ENCODE measurements at places on chromosomes 7 and 10. TPM values are rescaled to one million over a fixed set of nuclear protein-coding genes. Genes with fewer than 3 reads are reported as not detected.

- DNase-seq: peak; percentile 62
These were observed 15.4 kb upstream of the PRF1 start for GRCh38 chr10:70617798-70618568.

- no peak for DNase-seq
These were observed 191.4 kb downstream of the BMPER start for GRCh38 chr7:34096777-34097176.

- peak; percentile 41 for DNase-seq
These were observed 5.5 kb upstream of the OPN4 start for GRCh38 chr10:86648704-86649427.

GRCh38 chr10:61628151-61628874 lies 34.4 kb upstream of the CABCOCO1 start:
- DNase-seq: no peak

The HPS1 gene
- 48.6 TPM for total RNA-seq

The DRGX gene
- not detected for total RNA-seq

DNA sequence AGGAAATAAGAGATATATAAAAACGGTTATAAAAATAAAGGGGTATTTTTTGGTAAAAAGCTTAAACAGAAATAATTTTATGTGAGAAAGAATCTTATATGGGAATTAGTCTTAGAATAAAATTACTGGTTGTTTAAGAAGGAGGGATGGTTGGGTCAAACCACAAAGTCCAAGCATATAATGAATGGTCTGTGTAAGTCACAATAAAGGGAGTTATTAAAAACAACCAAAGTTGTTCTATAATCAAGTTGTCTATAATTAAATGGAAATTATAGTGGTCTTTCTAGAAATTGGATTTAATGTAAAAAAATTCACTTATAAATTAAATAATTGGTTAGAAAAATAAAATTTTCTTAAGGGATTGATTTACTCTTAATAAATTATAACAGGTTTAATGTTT lies 304.8 kb downstream of the POM121L12 start:
- DNase-seq: no peak

- no peak for DNase-seq
These were observed 187.4 kb upstream of the MGMT start for GRCh38 chr10:129279446-129280154.

The ZC3HAV1 gene
- total RNA-seq: 53.7 TPM

GRCh38 chr7:94510582-94511496 lies 1.2 kb downstream of the CASD1 start:
- no peak for DNase-seq

DNA sequence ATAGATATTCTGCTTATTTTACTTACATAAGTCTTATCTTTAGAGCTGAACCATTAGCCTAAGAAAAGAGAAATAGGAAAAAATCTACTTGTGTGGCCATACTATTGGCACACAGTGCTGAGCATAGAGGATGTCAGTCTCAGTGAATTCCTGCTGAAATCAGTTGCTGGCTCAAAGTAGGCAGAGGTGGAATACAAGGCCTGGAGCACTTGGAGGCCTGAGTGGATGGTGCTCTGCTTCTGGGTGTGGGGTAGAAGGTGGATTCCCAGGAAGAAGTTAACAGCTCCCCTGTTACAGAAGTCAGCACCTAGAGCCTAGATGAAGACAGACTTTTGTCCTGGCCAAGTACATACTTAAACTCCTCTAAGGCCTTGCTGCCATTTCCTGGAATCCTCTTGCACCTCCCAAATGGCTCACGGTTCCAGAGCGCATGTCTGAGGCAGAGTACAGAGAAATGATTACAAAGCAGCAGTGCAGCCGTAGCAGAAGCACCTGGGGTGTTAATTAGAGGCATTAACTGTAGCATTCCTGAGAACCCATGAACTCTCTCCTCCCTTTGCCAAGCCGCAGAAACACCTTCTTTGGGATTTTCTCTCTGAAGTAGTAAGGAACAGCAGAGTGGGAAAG lies 18.0 kb upstream of the XPNPEP1 start:
- no peak for DNase-seq

- no peak for DNase-seq
These were observed 181.4 kb downstream of the AKR1D1 start for GRCh38 chr7:138257459-138258196.

The SEC31B gene
- total RNA-seq: 4.2 TPM

The HACD1 gene
- total RNA-seq: 19.2 TPM

GRCh38 chr7:34036051-34036920 lies 130.9 kb downstream of the BMPER start:
- no peak for DNase-seq

The EPO gene
- not detected for total RNA-seq

DNA sequence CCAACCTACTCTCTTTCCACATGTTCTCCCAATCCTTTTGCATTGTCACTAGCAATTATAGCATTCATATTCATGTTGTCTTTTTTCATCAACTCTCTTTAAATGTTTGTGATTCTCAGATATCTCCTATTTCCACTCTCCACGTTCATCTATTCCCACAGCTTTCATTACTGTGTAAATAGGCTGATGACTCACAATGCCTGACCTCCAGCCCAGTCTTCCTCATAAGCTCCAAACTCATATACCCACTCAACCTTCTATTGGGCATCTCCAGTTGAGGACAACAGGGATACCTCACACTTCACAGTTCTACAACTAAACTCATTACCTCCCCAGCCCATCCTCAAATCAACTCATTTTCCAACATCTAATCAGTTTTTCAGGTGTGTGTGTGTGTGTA lies 194.1 kb downstream of the DGKI start:
- no peak for DNase-seq

DNA sequence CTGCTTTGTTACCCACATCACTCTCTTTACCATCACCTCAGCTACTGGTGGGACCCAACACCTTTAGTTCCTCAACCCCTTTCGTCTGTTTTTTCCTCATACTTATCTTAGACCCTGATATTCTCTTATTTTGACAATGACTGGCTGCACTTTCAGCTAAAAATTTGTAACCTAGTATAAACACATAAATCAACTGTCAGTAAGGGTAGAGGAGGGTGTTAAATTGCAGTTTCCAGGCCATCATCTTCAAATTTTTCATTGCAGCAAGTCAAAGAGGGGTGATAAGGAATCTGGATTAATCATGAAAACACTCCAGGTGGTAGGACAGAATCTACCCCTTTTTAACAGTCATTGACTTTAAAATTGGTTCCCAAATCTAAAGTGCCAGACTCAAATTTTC lies 27.9 kb downstream of the SEMA3D start:
- DNase-seq: no peak

GRCh38 chr10:111109501-111110242 lies 32.8 kb downstream of the ADRA2A start:
- no peak for DNase-seq

- no peak for DNase-seq
These were observed 728.3 kb downstream of the SORCS1 start for GRCh38 chr10:106436123-106436715.

GRCh38 chr7:47186316-47186715 lies 395.6 kb downstream of the TNS3 start:
- DNase-seq: no peak

The EBF3 gene
- 9.3 TPM for total RNA-seq

The IMPDH1 gene
- 12.3 TPM for total RNA-seq

DNA sequence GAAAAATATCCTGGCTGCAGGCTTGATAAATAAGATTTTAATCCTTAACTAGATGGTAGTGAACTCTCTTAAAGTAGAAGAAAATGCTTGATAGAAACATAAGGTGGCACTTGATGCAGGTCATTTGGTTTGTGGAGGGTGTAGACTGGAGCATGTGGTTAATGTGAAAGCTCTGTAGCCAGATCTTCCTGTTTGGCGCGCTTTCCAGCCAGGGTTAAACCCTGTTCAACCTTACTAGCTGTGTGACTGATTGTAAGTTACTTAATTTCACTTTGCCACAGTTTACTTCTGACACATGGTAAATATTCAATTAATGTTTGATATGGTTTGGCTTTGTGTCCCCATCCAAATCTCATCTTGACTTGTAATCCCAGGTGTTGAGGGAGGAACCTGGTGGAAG lies 394.0 kb downstream of the REEP3 start:
- DNase-seq: no peak

The TMEM213 gene
- total RNA-seq: not detected

DNA sequence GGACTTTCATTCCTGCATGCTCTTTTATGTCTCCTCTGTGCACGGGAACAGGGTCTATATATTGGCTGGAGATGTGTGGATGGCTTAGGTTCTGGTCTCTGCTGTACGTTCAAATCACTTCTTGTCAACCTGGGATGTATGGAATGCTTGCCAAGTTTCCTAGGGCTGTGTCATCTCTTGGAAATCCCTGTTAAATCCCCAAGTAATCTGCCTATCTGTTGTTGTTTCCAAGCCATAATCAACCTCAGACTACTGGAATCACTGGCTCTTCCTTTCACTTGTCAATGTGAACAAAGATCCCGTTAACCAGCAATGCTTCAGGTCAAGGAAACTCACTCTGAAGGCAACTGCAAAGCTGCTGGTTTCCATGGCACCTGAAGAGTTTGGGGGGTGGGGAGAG lies 93.3 kb upstream of the FAM171A1 start:
- DNase-seq: no peak

DNA sequence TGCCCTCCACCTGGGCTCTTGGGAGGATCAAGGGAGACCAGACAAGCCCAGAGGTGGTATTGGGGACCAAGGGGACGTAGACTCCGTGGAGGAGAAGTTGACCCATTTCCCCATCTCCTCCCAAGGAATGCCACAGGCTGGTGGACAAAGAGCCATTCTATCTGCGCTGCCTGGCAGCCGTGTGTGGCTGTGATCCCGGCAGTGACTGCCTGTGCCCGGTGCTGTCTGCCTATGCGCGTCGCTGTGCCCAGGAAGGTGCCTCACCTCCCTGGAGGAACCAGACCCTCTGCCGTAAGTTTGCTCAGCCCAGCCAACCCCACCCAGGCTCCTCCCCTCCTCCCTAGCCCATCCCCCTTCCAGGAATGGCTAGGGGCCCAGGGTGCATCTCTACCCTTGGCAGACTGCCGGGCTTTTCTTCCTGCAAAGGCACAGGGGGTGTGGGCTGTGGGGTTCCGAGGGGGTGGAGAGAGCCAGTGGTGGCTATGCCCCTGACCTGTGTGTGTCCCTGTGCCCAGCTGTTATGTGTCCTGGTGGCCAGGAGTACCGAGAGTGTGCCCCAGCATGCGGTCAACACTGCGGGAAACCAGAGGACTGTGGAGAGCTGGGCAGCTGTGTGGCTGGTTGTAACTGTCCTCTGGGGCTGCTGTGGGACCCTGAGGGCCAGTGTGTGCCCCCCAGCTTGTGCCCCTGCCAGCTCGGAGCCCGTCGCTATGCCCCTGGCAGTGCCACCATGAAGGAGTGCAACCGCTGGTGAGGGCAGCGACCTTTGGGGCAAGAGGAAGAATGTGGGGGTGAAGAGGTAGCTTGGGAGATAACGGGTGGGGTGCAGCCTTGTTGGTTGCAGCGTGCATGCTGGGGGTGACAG lies 10.2 kb upstream of the ZNF467 start:
- no peak for DNase-seq

The CADPS2 gene
- total RNA-seq: 32.1 TPM

DNA sequence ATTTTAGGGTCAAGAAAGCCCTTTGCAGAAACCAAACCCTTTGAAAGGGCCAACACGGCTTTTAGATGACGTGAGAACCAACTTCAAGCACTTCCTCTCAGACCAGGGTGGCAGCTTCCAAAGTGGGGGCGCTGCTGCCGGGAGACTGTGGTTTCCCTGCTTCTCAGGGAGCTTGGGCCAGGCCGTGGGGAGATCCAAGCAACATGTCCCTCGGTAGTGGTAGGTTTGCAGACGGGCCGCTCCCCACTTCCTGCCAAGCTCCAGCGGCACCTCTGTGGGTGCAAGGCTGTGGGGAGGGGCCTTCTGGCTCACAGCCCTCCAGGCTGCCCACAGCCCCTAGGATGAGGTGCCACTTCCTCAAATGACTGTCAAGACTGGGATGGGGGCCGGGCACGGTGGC lies 132.4 kb downstream of the FAM53B start:
- no peak for DNase-seq

- no peak for DNase-seq
These were observed 34.3 kb downstream of the SLIT1 start for GRCh38 chr10:97151307-97151914.

- DNase-seq: no peak
These were observed 79.9 kb upstream of the ANLN start for GRCh38 chr7:36309716-36310115.

- no peak for DNase-seq
These were observed 1.4 kb downstream of the CCNJ start for GRCh38 chr10:96044736-96045135.

DNA sequence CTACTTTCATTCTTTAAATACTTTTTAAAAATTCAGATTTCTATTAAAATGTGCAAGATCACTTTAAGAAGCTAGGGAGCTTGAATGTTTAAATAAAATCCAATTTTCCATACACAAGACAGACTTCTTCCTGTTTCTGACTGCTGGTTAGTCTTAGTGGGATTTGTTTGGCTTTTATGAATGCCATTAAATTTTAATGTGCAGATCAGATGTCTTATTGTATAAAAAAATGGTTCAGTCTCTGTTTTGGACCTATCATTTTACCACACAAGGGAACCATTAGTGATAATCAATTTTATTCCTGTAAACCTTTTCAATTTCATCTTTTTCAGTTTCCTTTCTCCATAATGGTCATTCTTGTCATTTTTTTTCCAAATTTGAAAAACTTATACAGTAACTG lies 63.2 kb downstream of the VCL start:
- DNase-seq: no peak

DNA sequence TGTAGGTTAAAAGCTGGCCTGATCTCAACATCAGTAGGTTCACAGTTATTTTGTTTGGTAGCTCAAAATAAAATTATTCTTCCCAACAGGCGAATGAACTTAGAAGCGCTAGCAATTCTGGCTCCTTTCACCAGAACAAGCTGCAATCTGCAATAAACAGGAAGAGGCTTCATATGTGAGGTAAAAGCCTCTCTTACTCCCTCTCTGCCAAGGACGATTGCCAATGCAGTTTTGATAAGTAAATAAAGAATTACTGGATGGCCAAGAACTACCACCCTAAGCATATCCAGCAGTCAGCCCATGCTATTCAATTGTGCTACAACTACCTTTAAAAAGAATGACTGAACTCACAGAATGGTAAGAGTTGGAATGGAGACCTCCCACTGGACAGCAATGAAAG lies 150.0 kb upstream of the LAMB4 start:
- no peak for DNase-seq

The SLC26A5 gene
- 1.9 TPM for total RNA-seq

GRCh38 chr7:84538268-84538667 lies 343.7 kb upstream of the SEMA3A start:
- no peak for DNase-seq

DNA sequence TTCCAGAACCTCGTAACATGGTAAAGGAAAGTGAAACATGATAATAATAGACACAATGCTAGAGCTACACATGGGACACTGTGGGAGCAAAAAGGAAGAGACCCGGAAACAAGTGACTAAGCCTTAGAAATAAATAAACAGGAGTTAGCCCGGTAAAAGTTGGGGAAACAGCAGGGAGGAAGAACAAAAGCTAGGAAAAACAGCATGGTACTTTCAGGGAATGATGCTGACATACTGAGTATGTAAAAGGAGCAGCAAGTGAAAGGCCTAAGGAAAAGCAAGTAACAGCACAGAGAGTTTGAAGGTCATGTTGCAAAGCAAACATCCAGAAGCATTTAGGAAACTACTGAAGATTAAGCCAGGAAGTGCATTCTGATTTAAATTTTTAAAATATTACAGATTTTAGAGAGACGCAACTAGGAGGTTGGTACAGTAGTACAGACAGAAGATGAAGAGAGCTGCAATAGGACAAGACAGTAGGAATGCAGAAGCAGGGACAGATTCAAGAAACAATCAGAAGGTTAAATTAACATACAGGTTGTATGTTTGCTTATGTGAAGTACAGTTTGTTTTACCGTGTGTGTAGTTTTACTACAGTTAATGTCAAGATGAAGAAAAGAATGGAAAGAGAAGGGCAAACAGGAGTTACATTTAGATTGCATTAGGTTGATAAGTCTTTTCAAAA lies 63.7 kb downstream of the ARHGAP12 start:
- DNase-seq: no peak

The ZNF679 gene
- not detected for total RNA-seq
